Stimulated activated CD4-positive, alpha-beta T cell treated with anti-CD3 and anti-CD28 coated beads, Interleukin-4, amount 100 ng/mL, for 4 hours (primary cell): ENCODE measurements at places on chromosomes 5 and 9.
A peak's percentile ranks its signal among the peaks of the same experiment; 100 is the strongest.

GRCh38 chr9:7315746-7316145, 483.8 kb downstream of the DMAC1 start:
- no peak for DNase-seq

DNA sequence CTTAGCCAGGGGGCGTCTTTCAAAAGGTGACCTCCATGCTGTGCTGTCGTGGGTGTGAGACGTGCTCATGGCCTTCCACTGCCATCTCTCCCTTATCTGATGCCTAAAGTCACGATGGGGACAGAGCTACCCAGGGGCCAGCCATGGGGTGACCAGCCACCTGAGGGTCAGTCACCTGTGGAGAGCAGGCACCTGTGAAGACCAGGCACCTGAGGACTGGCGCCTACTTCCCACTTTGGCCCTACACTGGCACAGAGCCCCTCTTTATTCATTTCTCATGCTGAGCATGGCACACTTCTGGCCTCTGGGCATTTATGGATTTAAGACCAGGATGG, 6.4 kb upstream of the EXOC3 start:
- DNase-seq, result no peak

GRCh38 chr5:139684881-139685749, 37.0 kb downstream of the CXXC5 start:
- no peak for DNase-seq

- peak; percentile 30 for DNase-seq
These were observed 727 bp upstream of the DNAJA1 start for GRCh38 chr9:33024126-33024965.

DNA sequence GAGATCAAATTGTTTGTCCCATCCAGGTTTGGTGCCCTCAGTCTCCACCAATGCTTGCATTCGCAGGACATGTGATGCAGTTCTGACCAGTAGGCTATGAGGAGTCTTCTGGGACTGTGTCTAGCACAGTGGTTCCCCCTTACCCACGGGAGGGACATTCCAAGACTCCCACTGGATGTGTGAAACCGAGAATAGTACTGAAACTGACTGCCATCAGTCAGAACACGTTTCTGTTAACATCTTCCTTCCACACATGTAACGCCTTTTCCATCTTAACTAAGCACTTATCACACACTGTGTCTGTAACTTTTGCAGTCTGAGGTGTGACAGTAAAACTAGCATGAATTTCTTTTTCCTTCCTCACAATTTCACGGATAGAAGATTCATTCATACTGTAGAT, 74.7 kb downstream of the PTTG1 start:
- DNase-seq, result no peak

DNA sequence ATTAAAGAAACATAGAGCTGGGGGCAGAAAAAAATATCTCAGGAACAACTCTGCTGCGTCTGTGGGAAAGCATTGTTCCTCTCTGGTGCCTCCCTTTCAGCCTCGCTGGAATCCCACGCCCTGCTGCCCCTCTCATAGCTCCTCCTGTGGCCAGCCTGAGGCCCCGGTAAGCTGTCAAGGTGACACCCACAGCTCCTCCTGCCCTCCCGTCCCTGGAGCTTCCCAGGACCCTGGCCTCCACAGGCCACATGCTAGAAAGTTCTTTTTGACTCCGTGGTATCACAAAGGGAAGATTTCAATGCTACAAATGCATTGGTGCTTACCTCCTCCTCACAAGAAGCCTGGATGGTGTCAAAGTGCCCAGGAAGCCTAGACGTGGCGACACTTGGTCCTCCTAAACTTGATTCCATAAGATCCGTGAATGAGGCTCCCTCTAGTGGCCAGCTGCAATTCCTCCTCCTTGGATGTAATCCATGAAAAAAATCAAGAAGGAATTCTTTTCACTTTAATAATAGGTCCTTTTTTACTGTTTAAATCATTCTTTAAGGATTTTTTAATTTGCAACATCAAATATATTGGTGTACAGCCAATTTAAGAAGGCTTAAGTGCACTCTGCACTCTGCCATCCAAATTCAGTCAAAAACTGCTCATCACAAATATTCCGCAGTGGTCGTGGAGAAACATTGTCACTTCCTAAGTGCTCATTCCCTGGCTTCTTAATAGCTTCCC, 104.9 kb downstream of the CFAP90 start:
- peak; percentile 25 for DNase-seq

DNA sequence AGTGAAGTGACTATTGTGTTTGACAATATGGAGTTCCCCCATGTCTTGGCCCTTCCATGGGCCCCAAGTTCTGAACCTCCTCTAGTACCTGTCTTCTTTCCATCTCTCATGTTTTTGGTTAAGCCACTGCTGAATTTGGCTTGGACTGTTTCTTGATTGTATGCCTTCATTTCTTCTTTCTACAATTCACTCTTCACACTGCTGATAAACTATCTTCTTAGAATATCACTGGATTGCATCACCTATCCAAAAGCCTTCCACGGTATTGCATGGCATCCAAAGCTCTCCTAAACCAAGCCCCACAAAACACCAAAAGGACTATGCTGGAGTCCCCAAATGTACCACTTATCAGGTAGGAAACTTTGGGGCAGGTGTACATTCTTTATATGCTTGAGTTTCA, 4.3 kb upstream of the POC5 start:
- DNase-seq, result no peak

GRCh38 chr5:134258896-134259295, 33.0 kb upstream of the PPP2CA start:
- no peak for DNase-seq

DNA sequence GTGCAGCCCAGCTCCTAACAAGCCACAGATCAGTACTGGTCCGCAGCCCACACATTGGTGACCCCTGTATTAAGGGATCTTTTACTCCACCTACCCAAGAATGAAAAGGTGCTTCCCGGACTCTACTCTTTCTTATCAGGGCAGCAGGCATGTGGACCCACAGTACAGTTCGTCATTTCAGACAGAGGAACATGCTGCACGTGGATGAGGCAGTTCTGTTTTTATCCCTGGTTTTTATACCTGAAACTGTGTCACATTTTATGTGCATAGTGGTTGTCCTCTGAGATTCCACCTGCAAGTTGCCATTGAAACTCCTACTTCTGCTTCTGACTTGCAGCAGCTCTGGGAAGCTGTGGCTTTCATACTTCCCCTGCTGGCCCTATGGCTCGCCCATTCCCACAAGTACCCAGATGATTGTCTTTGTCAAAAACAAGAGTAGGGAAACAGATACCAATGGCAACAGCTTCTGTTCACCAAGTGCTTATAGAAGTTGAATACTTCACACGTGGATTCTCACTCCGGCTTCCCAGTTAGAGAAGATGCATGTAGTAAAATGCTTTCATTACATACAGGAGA, 208.0 kb downstream of the TRIO start:
- no peak for DNase-seq
